ENCODE measurements at places on chromosomes 4 and X.

DNA sequence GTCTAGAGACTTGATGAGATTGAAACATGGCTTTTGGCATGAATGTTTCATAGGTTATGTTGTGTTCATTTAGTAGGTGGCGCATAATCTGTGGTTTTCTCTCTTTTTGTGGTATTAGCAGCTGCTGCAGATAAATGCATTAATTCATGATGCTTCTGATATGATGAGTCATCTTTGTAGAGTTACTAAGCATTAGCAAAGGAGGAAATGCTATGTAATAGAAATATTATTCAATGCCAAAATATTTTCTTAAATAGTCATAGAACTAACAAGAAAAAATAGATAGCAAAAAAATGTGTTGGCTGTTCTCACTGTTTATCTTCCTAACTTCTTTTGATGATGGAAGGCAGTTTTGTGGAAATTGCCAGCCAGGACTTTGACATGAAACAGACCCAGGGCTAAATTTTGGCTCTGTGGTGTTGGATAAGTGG is 3.6 kb downstream of the ZXDB start:
- DNase-seq = no peak

GRCh38 chr4:143587703-143588102 is 74.2 kb downstream of the SMARCA5 start:
- DNase-seq = no peak

DNA sequence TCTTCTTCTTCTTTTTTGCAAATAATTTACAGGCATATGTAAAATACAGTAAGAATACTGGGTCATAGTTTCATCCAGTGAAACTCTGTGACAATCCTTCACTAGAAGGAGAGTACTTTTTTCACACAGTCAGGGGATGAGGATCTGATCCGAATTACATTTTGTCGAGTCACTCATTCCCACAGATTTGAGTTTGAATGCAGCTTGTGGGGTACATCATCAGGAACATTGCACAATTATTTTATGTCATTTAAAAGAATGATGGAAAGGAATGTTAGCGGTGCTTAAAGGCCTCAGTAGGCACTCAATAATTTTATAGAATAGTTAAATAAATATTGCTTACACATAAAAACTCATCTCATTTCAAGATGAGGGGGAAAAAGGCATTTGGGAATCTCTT is 88.6 kb downstream of the CHRNA9 start:
- DNase-seq = no peak

- no peak for DNase-seq
Observed at GRCh38 chrX:115892056-115892708, 278.4 kb upstream of the AGTR2 start.

All from adrenal gland (tissue), 19 donors.